ENCODE measurements at places on chromosomes 5 and 9. TPM values are rescaled to one million over a fixed set of nuclear protein-coding genes. Genes with fewer than 3 reads are reported as not detected.

The NSG2 gene
- total RNA-seq, result not detected

GRCh38 chr9:128167209-128167608, 7.1 kb downstream of the BBLN start:
- DNase-seq, result no peak

GRCh38 chr9:133953976-133954709, 38.0 kb downstream of the VAV2 start:
- no peak for DNase-seq

- DNase-seq, result no peak
Measured at GRCh38 chr5:40191150-40191549, 488.6 kb upstream of the PTGER4 start.

DNA sequence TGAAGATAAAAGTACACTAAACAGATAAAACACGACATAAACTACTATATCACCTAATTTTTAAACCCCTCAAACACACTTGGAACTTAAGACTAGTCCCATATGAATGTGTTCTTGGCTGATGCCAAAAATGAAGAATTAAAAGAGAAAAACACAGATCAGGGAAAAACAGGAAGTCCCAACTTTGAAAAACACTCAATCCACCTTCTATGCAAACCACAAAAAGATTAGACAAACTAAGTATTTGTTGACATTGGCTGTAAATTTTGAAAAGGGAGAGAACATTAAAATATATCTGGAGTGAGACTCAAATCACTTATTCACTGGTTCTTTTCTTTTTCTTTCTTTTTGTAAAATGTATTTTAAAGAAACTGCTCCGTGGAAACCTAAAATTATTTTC, 81.4 kb downstream of the ANKH start:
- DNase-seq, result no peak

DNA sequence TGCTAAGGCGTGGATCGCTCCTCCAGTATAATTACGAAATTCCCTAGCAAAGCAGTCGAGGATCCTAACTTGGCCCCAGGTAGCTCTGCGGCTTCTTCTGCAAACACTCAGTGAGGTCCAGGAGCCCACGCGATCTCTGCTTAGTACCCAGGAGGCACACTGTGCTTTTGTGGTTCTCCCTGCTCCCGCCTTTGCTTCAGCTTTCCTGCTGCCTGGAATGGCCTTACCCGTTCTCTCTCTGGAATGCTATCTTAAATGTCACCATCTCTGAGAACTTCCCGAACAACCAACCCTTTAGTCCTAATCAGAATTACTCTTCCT, 639 bp downstream of the INVS start:
- DNase-seq, result no peak

- DNase-seq, result no peak
Measured at GRCh38 chr9:126510564-126510963, 103.2 kb upstream of the LMX1B start.
